Activated CD8-positive, alpha-beta memory T cell treated with anti-CD3 and anti-CD28 coated beads for 1 hour (primary cell): ENCODE measurements at places on chromosomes 4 and X.

- DNase-seq, result no peak
Observed at GRCh38 chr4:150127757-150128156, 49.5 kb downstream of the DCLK2 start.

DNA sequence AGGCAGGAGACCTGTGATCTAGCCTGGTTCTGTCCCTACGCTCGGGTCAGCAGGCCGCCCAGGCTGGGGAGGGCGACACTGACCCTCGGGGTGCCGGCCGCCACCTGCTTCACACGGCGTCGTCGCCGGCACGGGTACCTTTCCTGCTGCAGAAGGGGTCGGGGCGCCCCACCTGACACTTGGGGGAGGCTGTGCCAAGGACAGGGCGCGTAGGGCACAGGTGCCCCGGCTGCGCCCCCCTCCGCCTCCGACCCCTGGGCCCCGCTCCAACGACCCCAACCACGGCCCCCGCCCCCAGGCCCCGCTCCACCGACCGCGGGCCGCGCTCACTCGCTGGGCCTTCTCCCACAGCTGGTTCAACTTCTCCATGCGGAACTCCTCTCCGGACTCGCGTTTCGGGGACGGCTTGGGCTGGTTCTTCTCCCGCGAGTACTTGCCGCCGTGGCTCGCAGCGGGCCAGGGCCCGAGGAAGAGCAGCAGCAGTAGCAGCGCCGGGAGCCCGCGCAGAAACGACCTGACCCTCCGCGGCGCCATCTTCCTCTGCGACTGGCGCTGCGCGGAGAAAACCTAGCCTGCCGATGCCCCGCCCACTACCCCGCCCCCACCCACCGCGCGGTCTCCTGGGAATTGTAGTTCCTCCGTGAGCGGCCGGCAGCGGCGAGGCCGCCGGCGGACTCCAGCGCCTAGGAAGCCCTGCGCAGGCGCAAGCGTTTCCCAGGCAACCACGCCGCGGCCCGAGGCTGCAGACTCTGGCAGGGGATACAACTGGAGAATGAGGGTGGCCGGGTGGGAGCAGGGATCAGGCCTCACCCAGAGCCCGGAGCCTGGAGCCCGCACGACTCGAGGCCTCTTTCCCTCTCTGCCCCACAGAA, at the start of gene LRPAP1:
Gene LRPAP1 (minus strand): TSS at position 544 of the 872 bp plus-strand sequence. CDS start 10 bp downstream, at position 534.
- peak; percentile 52 for DNase-seq

- no peak for DNase-seq
Observed at GRCh38 chrX:95382799-95383198, 1301.8 kb upstream of the DIAPH2 start.

DNA sequence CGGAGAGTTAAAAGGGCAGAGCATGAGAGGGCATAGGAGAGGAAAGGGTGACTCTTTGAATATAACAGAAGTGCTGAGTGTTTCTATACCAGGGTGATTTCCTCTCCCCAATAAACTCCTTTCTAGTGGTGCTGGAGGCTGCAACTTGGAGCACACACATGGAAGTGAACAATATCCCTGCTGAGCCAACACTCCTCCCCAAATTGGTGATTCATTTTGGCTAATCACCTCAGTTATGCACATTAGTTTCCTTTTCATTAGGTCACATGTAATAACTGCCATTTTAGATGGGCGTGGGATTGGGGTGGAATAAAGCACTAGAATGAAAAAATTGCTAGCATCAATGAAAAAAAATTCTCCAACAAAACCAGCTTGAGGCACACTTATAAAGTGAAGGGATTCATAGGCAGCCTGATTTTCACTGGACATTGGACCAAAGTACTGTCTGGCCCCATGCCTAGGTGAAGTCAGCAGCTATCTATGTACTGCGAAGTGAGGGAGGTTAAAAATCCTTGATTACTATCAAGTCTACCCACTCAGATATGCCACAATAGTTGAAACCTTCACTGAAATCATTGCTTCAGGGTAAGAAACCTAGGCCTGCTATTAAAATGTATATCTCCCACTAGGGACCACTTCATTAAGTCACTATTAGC, 174.0 kb downstream of the GLUD2 start:
- no peak for DNase-seq
